ENCODE measurements at places on chromosomes 5 and 9.

DNA sequence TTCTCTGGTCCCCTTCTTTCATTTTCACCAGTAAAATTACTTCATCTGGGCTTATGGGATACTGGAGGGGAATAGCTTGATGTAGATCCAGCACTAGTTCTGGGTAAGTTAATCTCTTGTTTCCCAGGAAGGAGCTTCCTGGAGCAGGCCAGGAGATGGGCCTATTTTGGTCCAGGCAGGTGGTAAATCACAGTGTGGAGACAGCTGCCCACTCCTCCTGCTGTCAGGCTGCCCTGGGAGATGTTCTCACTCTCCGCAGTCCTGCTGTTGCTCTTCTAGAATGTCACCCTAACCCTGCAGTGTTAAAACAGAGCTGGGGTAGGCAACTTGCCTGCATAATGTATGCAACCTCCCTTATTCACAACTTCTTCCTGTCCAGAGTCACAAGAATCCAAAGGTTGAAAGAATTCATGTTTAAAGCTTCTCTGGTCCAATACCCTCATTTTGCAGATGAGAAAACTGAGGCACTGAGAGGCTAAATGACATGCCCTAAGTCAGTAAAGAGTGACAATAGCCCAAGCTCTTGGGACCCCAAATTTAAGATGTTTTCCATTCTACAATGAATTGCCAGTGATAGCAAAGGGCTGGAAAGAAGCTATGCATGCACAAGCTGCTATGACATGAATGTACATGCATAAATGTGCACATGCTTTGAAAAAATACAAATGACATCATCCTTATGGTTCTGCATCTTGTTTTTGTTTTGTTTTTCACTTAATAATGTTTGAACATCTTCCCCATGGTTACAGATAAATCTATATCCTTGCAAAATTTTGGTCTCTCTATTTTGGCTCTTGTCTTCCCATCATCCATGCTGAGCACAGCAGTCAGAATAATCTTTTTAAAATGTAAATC lies 71.8 kb upstream of the ADRA1B start:
- no peak for DNase-seq

- DNase-seq: peak; percentile 87
Measured at GRCh38 chr9:137286975-137287383, 9.5 kb downstream of the TOR4A start.

DNA sequence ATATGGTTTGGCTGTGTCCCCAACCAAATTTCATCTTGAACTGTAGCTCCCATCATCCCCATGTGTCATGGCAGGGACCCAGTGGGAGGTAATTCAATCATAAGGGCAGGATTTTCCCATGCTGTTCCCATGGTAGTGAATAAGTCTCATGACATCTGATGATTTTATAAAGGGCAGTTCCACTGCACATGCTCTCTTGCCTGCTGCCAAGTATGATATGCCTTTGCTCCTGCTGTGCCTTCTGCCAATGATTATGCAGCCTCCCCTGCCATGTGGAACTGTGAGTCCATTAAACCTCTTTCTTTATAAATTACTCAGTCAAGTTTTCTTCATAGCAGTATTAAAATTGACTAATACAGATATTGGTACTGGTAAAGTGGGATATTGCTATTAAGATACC lies 42.4 kb downstream of the MARCHF11 start:
- DNase-seq: no peak

DNA sequence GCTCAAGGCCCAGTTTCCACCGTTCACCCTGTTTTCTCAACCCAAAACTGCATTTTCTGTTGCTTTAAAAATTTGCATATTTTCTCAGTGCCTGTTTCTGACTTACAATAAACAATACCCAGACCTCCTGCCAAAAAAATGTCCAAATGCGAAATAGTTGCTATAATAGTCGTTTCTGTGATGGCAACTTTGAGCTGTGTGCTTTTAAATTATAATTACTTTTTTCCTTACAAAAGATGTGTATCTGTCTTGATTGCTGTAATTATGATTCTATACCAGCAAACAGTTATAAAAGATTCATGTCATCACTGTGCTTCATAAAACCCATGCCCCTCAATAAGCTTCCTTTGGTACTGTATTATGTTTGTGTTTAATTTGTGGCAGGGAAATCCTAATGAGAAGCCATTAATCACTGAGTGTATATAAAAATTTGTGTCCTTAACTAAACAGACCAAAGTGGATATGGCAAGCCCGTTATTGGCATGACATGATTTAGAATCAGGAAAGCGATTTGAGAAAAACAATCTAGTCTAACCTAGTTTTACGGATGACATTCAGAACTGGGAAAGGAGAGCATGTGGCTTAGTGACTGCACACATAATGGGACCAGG lies 5.4 kb upstream of the SLC1A3 start:
- DNase-seq: no peak

- DNase-seq: no peak
Measured at GRCh38 chr9:130385257-130385656, 59.5 kb upstream of the ASS1 start.

DNA sequence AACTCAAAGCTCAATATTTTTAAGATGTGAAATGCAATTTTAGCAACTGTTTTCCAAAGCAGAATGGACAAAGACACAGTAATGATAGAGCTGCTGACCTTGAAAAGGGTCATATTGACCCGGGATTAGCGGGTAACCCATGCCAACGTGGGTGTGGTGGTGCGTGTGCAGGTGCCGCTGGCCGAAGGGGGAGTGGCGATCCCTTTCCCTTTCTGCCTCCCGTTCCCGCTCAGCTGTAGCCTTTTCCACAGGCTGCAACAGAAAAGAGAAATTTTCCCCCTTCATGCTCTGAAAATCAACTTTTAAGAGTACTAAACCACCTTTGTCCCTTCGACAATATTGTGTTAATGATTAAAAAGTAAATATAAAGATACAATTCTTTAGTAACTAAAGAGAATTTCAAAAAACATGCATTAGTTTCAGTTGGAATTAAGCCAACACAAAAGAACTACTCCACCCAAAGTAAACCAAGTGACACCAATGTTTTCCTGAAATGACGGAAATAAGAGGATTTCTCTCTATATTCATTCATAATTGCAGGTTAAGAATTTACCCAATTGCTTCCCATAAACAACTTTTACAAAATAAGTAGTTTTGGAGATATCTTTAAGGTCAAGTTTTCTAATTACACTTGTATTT lies 105.2 kb downstream of the ZNF608 start:
- DNase-seq: no peak

DNA sequence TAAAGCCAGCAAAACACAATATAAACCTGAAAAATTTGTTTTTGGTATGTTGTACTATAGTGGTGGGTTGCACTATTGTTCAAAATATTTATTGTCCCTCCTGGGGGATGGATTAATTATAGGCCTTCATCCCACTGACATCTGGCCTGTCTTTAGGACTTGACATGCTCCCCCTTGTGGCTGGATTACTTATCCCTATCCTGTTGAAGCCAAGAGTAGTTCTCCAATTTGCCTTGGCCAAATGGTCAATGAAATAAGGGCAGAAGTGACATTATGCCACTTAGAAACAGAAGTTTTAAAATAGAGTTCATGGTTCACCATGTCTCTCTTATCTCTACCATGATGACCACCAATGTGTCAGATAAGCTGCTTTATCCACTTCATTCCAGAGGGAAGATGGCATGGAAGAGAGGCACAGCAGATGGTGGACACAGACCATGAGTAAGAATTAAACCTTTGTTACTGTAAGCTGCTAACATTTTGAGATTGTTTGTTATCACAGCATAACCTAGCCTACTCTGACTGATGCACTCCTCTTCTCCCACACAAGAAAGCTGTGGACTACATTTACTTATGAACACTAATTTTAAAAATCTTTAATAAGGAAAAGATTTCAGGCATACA lies 29.2 kb upstream of the ARHGEF28 start:
- no peak for DNase-seq

- peak; percentile 96 for DNase-seq
Measured at GRCh38 chr9:128911529-128912035, 9.2 kb upstream of the PHYHD1 start.

- DNase-seq: no peak
Measured at GRCh38 chr9:136309101-136309801, 5.4 kb upstream of the CCDC187 start.

DNA sequence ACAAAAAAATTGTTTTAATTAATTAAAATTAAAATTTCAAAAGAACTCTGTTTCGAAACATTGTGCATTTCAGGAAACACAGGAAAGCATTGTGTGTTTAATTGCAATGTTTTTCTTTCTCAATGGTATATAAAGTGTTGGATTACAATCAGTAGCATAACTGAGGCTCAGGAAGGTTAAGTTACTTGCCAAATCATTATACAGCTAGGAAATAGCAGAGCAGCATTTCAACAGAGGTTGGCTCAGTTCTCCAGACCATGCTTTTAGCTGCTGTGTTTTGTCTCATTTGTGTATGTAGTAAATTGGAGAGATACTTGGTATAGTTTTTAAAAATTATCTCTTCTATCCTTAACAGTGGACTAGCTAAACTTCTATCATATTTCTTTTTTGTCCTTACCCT lies 30.0 kb upstream of the CAMLG start:
- no peak for DNase-seq

DNA sequence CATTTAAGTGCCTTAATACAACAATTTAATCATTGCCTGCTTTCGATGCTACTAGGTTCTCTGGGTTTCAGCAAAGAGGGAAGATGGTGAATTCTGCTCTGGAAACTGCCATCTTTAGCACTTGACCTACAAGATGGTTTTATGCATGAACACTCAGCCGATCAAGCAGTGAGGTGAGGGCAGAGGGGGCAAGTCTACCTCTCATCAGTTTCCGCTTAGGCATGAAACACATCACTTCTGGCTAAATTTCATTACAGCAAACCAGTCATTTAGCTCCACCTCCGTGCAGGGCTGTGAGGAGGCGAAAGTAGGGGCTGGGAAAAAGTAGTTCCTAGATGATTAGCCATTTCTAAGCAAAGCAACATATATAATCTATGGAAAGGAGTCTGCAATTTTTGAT lies 1018.0 kb downstream of the CDH18 start:
- DNase-seq: no peak

GRCh38 chr5:127228540-127229184 lies 61.9 kb upstream of the MEGF10 start:
- peak; percentile 81 for DNase-seq

GRCh38 chr5:5195128-5195918 lies 55.2 kb downstream of the ADAMTS16 start:
- DNase-seq: no peak

GRCh38 chr5:114789773-114790402 lies 379.8 kb downstream of the TRIM36 start:
- no peak for DNase-seq

DNA sequence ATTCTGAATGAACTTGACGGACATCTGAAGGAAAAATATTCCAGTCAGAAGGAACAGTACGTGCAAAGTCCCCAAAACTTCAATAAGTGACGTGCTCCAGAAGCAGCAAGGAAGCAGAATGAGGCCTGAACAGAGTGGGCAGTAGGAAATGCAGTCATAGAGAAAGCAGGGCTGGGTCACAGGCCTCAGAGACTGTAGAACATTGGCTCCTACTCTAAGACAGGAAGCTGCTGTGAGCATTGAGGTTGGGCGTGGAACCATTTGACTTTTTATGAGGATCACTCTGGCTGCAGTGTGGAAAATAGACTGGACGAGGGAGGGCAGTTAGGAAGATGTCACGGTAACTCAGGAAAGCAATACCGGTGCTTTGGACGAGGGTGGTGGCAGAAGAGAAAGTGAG lies 64.0 kb downstream of the DOCK8 start:
- no peak for DNase-seq

- DNase-seq: no peak
Measured at GRCh38 chr5:125393221-125393815, 646.9 kb upstream of the ZNF608 start.

DNA sequence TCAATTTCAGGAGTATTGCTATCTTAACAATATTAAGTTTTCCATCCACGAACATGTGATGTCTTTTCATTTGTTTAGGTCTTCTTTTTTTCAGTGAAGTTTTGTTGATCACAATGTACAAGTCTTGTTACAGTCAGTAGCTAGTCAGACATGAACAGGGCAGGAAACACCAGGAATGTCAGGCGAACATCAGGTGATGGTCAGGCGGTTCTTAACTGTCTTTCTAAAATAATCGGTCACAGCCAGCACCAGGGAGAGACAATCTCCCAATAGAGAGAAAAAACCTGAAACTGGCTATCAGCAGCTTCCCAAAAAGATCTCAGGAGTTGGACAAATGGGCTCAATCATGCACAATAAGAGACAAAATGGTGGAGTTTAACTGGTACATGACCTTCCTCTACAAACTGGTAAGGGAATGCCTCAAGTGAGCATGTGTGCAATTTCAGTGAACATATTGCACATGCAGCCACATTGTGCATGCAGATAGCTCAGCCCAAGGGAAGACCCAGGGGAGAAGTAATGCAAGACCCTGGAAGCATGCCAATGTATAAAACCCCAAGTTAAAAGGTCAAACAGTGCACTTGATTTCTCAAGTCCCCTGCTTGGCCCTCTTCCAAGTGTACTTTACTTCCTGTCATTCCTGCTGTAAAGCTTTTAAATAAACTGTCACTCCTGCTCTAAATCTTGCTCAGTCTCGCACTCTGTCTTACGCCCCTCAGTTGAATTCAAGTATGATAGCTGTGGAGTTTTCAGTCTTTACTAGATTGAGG lies 176.1 kb upstream of the RASEF start:
- DNase-seq: no peak

- no peak for DNase-seq
Measured at GRCh38 chr5:109426075-109426474, 16.3 kb upstream of the PJA2 start.

- DNase-seq: no peak
Measured at GRCh38 chr5:174386846-174387245, 337.5 kb upstream of the MSX2 start.

GRCh38 chr5:179270581-179271427 lies 74.5 kb downstream of the ADAMTS2 start:
- peak; percentile 57 for DNase-seq

- DNase-seq: peak; percentile 68
Measured at GRCh38 chr5:109450129-109450877, 40.5 kb upstream of the PJA2 start.

Data from islet precursor cell (in vitro differentiated cells).